Omental fat pad (tissue), 4 donors: ENCODE measurements at places on chromosomes 16 and 17. TPM values are rescaled to one million over a fixed set of nuclear protein-coding genes. Genes with fewer than 3 reads are reported as not detected.

MSLN gene
- 172 TPM for total RNA-seq

ZNF668 gene
- 7.4 TPM for total RNA-seq

CCL7 gene
- 1.9 TPM for total RNA-seq

CTRB2 gene
- total RNA-seq: not detected

GNG13 gene
- not detected for total RNA-seq

DNA sequence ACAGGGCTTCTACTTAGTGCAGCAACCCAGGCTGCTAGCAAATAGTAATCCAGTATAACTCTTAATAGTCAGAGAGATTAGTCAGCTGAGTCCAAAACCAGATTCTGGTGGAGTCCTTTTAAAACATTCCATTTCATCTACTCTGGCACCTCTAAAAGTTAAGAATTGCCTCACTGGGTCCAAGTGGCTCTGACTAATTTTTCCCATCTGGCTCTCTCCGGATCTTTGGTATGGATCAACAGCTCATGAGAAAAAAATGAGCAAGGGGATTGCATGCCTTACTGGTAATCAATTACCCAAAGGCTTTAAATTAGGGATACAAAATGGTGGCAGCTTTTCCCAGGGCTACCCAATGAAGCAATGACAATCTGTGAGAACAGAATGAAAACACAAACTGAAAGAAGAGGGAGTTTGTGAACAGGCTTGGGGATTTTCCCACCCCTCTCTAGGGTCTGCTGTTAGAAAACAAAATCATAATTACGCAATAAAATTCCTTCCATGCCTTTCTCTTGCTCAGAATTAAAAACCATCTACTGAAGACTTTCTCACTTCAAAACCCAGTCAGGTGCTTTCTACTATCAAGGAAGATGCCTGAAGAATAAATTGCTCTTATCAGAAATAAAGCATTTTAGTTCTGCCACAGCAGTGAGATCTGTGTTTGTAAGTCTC is 84.6 kb upstream of the PMFBP1 start:
- DNase-seq: no peak
